ENCODE measurements at places on chromosomes 7 and 10.

- DNase-seq = no peak
Observed at GRCh38 chr10:109474812-109475211, 448.5 kb downstream of the XPNPEP1 start.

DNA sequence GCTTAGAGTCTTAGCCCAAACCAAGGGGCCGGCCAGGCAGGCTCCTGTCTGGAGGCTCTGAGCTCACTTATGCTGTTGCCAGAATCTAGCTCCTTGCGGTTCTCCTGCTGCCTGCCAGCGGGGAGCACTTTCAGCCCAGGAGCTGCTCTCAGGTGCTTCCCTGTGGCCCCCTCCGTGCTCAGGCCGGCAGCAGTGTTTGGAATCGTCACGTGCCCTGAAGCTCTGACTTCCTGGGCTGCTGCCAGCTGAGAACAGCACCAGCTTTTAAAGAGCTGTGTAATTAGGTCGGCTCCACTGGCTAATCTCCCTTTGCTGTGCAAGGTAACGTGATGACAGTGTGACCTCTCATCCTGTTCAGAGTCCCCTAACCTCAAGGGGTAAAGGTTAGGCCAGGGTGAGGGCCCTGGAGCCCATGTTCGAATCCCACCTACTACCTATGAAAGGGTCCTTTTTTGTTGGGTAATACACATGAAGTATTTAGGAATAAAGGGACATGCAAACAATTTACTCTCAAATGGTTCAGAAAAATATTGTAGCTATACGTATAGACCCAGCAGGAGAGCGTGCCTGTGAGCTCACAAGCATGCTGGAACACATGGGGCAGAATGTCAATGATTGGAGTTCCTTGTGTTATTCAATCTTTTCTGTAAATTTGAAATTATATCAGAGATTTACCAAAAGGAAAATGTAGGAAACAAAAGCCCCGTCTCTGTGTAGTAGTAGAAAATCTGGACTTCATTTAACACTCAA, 16.6 kb downstream of the ZNF862 start:
- DNase-seq = no peak

- no peak for DNase-seq
Observed at GRCh38 chr10:130758529-130758928, 553.0 kb downstream of the TCERG1L start.

- DNase-seq = no peak
Observed at GRCh38 chr10:62133618-62134017, 135.0 kb downstream of the RTKN2 start.

DNA sequence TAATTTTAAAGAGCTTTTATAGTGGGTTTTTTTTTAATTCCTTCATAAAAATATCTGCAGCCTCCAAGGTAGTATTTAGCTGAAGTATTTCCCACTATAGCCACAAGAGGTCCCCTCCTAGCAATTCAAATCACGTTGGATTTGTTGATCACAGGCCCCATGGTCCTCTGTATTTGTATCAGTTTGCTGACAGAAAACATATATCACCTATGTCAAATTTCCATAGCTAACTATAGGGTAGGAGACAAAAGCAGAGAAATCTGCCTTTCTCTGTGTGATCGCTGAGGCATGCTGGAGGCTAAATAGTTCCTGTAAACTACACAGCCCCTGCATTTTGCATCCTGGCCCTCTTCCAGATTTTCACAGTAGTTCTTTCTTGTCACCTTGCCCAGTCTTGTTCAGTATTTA, 1.7 kb upstream of the CTNNA3 start:
- no peak for DNase-seq

DNA sequence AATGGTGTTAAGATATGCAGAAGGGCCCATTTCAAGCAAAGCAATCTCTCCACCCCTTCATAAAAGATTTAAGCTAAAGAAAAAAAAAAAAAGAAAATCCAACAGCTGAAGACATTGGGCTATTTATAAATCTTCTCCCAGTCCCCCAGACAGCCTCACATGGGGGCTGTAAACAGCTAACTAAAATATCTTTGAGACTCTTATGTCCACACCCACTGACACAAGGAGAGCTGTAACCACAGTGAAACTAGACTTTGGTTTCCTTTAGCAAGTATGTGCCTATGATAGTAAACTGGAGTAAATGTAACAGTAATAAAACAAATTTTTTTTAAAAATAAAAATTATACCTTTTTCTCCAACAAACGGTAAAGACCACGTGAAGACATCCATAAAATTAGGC, 28.6 kb downstream of the PPP3CB start:
- no peak for DNase-seq

DNA sequence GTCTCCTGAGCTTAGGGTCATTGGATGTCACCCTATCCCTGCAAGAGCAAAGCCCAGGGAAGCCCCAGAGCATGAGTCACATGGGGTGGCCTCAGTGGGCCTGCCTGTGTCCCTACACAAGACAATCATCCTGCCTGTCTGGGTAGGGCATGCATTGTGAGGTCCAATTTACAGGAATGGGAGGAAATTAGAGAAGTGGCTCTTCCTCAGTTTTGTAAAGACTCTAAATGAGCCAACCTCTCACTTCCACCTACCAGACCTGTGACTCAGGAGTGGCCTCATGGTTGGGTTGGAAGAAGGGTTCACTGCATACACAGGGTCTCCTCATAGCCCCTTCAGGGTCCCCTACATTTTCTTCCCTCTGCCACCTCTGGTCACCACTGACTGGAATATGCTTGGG, 43.6 kb upstream of the SMNDC1 start:
- no peak for DNase-seq

GRCh38 chr10:85193796-85194195, 865.4 kb downstream of the CCSER2 start:
- no peak for DNase-seq

GRCh38 chr10:58028597-58029366, 238.9 kb downstream of the IPMK start:
- no peak for DNase-seq

DNA sequence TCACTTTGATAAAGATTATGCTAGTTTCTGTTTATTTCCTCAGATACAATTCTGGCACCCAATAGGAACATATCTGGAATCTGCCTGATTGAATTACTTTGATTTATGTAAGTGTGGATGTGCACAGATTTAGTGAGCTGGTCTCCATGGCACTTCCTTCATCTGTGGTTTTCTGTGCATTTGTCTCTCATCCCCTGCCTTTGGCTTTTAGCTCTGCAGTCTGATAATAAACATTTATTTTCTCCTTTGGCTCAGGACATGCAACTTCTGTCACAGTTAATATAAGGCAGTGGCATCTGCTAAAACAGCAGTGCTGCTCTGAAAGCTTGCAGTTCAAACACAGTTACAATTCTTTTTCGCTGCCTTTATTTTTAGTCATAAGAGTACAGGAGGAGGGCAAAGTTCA, 273.7 kb upstream of the CHRM2 start:
- DNase-seq = no peak

DNA sequence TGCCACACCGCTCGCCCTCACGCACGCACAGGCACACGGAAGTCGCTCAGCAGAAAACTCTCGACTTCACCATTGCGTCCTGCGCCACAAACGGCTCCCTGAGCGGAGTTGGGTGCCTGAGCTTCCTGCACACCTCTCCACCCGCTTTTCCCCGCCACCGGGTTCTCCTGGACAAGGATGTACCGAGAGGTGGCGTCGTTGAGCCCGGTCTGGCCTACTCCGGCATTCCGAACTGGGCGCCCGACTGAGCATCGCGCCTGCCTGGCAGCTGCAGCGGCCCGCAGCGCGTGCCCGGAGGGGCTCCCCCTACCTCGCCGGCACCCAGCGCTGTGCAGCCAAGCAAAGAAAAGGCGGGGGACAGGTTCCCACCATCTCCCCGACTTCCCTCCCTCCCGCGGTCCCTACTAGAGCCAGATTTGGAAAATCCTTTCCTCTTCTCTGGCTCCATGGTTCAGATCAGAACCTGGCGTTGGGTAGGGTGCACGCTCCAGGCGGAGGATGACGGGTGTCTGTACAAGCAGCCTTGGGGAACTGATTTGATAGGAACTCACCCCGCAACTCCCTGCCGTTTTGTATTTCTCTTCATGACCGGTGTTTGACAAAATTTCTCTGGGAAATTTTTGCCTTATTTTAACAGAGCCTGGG, 1.7 kb downstream of the SORCS3 start:
- DNase-seq = peak; percentile 66

GRCh38 chr10:59678884-59679301, 30.8 kb downstream of the SLC16A9 start:
- no peak for DNase-seq

DNA sequence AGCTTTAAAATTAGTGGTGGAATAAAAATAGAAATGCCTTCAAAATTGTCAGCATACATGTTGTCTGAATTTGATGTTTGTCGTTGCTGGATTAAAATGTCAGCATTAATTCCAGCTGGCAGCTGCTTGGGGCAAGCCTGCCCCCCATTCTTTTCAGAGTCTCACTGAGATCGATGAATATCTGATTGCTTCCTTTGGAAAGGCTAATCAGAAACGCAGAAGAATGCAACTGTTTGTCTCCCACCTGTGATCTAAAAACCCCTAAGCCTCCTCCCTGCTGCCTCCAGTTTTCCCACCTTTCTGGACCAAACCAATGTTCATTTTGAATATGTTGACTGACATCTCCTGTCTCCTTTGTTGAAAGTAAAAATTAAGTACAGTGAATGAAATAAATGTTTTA, 27.9 kb upstream of the BNIP3 start:
- no peak for DNase-seq

GRCh38 chr7:139896831-139897230, 67.8 kb downstream of the TBXAS1 start:
- no peak for DNase-seq

GRCh38 chr10:131901181-131901829, 497 bp downstream of the PPP2R2D start:
- peak; percentile 52 for DNase-seq

DNA sequence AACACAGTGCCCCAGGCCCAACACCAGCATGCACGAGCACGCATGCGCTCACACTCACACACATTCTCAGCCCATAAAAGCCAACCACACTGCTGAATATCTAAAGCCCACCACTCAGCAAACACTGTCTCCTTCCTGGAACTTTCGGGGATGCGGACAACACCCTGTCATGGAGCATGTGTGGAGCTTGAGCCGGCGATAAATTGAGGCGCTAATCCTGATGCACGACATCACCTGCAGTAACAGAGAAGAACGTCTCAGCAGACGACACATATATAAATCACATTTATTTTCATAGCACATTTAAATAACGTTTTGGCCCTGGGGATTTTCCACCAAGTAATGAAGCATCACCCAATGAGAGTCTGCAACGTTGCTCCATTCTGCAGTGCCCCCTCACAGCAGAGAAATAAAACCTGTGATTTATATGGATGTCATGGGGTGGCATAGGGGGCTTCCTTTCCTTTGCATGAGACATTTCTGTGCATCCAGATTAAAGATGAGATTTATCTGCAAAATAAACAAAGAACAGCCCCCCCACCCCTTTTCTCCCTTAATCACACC, 267.7 kb upstream of the NFE2L3 start:
- no peak for DNase-seq

GRCh38 chr10:96719200-96719599, 1.1 kb downstream of the PIK3AP1 start:
- no peak for DNase-seq

GRCh38 chr10:131732631-131733127, 168.1 kb upstream of the PPP2R2D start:
- no peak for DNase-seq

DNA sequence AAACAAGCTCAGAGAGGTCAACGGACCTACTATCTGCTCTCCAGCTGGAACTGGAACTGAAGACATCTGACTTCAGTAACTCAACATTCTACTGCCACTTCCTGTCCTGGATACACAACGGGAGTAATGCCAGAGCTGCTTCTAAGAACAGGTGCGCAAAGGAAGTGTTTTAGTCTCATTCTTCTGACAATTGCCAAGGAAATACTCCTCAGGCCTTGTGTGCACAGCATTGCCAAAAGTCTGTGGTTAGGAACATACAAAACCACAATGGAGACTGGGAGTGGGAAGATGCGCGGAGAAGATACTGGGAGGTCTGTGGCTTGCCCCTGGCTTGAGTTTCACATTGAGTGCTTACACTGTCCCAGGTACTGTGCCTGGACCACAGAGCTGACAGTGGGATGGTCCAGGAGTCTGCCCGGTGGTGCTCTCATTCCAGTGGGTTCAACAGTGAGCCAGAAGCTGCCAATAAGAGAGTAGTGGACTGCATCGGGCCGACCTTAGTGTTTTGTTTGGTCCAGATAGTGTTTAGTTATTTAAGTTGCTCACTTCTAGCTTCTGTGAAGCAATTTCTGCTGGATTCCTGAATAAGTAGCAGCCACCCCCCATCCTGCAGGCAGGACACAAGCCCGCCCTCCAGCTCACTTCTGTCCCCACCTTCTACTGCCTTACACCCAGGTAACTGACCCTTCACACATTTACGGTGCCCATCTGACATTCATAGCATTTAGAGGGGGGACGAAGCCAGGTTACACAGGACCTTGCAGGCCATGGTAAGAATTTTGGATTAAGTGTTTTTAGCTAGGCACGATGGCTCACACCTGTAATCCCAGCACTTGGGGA, 10.3 kb downstream of the TBL2 start:
- DNase-seq = no peak

DNA sequence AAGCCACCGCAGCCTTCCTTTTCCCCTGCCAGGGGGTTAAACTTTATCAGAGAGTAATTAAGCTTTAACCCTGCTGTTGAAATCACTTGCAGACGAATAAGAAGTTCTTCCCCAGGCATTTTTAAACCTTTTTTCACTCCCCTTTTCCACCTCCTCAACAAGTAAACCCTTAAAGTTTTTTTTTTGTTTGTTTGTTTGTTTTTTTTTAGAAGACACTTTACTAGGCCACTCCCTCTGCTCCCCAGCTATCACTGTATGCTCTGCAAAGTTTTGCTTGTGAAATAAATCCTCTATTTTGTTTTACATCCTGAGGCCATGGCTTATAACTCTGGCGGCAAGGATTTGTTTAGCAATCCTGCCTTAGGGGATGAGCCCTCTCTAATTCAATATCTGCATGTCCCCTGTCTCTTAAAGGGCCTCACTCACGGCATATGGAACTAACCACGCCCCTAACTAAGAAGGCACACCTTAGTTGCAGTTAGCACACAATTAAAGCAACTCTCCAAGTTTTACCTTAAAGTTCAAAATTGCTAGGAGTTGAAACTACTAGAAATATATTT, 1354.7 kb upstream of the LRRTM3 start:
- no peak for DNase-seq

GRCh38 chr7:128883622-128884448, 21.2 kb downstream of the ATP6V1F start:
- DNase-seq = peak; percentile 91

- no peak for DNase-seq
Observed at GRCh38 chr10:3671386-3671955, 113.5 kb downstream of the KLF6 start.

GRCh38 chr10:124700293-124701037, 43.7 kb downstream of the FAM53B start:
- DNase-seq = no peak

GRCh38 chr10:59360605-59361405, 1.5 kb downstream of the FAM13C start:
- no peak for DNase-seq

GRCh38 chr10:107739951-107740350, 575.4 kb upstream of the SORCS1 start:
- DNase-seq = no peak

DNA sequence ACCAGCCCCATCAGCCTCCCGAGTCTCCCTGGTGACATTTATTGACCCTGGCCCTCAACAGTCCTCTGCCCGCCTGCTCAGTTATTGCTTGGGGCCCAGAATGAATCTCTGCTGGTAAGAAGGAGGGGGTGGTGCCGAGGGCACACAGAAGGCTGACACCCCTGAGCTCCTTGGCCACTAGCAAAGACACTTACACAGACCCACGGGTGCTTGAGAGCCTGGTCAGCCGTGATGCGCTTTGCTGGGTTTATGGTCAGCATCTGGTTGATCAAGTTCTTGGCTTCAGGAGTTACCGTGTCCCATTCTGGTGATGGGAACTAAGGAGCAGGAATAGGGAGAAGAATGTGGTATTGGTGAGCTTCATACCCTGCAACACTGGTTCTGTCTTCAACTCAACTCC, 27.3 kb downstream of the CAMK2G start:
- DNase-seq = no peak
